ENCODE measurements at places on chromosomes 4 and X.

GRCh38 chrX:25003066-25003849 lies 12.5 kb downstream of the ARX start:
- no peak for DNase-seq

DNA sequence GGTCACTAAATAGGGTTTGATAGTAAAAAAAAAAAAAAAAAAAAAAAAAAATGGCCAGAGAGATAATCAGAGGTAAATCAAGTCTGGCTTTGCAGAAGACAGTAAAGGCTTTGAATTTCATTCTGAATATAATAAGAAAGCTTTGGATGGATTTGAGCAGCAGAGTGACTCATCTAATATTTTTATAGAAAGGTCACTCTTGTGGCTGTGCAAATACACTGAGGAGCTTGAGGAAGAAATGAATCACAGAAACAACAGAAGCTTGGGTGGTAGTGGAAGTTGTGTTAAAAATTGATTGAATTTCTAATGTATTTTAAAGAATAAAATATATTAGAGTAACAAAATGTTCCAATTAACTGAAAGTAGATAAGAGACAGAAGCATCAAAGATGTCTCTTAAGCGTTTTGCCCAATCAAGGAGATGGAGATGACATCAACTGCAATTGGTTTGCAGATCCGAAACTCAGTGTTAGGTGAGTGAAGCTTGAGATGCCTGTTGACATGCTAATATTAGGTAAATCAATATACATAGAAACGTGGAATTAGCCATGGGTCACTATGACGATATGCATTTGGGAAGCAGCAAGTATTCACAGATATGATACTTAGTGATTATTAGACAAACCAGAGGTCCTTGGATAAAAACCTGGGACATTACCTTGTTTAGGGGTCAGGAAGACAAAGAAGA lies 280.5 kb downstream of the GPM6A start:
- DNase-seq, result no peak

- DNase-seq, result no peak
Measured at GRCh38 chrX:20284992-20285391, 18.3 kb upstream of the RPS6KA3 start.

DNA sequence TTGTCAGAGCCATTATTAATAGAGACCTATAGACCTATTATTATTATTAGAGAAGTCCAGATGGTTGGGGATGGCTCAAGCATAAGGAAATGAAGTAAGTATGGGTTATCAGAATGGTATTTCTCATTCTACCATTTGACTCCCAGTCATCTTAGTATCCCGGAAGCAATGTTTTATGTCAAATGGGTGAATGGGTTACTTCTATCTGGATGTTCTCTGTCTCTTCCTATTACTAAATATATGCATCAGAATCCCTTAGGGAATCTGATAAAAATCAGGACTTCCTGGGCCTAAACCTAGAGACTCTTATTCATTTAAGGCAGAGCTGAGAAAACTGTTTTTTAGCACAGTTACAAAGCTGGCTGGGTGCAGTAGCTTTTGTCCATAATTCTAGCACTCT lies 149.9 kb downstream of the SLC10A7 start:
- DNase-seq, result no peak

DNA sequence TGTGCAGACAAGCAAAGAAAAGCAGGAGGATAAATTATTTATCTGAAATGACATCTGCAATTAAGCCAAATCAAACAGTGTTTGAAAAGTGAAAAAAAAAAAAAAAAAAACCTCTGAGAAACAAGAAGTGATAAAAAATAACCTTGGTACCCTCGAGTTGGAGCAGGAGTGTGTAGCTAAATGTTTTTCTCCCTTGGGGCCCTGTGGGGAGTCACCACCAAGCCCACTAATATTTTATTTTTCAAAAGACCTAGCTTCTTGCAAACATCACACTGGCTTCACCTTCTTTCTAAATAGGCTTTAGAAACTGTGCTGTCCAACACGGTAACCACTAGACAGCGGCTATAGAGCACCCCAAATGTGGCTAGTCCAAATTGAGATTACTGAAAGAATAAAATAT lies 47.7 kb downstream of the SNX25 start:
- no peak for DNase-seq

- no peak for DNase-seq
Measured at GRCh38 chr4:25089051-25089763, 58.5 kb upstream of the LGI2 start.

GRCh38 chrX:81120258-81120935 lies 81.3 kb downstream of the HMGN5 start:
- no peak for DNase-seq

DNA sequence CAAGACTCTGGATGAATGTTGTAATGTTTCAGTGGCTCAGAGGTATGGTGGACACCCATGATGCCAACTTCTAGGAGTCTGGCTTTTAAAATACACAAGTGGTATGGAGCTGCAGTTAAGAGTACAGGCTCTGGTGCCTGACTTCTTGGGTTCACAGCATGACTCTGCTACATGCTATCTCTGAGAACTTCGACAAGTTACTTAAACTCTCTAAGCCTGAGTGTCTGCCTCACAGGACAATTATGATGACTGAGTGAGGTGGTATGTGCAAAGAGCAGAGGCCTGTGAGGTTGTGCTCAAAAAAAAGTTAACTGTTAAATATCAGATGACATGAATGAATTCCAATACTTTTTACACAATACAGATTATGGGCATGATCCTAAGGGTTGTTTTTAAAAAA lies 90.9 kb upstream of the SRD5A3 start:
- DNase-seq, result no peak

- DNase-seq, result no peak
Measured at GRCh38 chr4:100510551-100510950, 7.3 kb downstream of the EMCN start.

GRCh38 chr4:183455431-183456195 lies 11.2 kb downstream of the CDKN2AIP start:
- no peak for DNase-seq

DNA sequence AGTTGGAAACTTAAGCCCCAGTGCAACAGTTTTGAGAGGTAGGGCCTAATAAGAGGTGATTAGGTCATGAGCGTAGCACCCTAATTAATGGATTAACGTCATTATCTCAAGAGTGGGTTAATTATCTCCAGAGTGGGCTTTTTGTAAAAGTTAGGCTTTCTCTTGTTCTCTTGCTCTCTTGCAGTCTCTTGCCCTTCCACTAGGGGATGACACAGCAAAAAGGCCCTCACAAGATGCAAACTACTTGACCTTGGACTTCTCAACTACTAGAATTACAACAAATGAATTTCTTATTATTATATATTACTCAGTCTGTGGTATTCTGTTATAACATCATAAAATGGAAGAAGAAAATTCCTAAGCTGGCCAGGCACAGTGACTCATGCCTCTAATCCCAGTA lies 22.1 kb upstream of the NDST3 start:
- no peak for DNase-seq

- no peak for DNase-seq
Measured at GRCh38 chr4:85725721-85726170, 250.8 kb downstream of the ARHGAP24 start.
